ENCODE measurements at places on chromosomes 2 and 18.

DNA sequence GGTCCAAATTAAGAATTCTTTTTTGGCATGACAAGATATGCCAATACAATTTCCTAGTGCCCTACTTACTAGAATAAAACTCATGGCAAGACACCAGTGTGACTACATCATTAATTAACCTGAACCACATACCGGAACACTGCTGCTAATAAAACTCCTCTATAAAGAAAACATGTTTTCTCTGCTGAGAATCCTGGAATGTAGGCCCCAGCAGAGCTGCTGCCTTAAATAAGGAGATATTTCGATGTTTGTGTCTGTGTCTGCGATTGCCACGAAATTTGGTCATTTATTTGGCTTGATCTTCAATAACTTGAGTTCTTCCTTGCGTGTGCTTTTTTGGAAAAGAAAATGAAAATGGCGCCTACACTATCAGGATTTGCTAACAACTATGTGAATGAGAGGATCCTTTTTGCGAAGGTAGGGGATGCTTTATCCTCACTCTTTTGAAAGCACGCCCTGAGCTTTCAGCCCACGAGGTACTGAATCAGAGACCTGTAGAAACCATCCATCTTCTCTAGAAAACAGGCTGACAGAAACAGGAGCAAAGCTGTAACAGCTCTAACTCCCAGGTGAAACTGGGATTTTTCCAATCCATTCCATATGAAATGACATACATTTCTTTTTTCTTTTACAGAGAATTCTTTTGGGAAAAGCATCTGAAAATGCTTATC, 27.0 kb downstream of the KLF7 start:
- no peak for DNase-seq

GRCh38 chr2:176457481-176457880, 188.2 kb downstream of the MTX2 start:
- no peak for DNase-seq

DNA sequence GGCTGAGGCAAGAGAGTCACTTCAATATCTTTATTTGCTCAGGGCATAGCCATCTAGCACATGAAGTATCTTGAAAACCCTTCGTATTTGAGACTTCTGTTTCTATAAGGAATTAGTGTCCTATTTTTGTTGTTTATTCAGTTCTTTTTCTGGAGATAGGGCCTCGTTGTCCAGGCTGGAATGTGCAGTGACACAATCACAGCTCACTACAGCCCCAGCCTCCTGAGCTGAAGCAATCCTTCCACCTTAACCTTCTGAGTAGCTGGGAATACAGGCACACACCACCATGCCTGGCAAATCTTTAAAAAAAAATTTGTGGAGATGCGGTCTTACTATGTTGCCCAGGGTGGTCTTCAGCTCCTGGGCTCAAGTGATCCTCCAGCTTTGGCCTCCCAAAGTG, 50.6 kb downstream of the PSMD14 start:
- no peak for DNase-seq

GRCh38 chr2:47033102-47033880, 117.7 kb upstream of the MCFD2 start:
- no peak for DNase-seq

- no peak for DNase-seq
Observed at GRCh38 chr2:128280158-128280871, 38.4 kb downstream of the HS6ST1 start.

GRCh38 chr2:62415019-62415431, 91.0 kb downstream of the TMEM17 start:
- DNase-seq: no peak

GRCh38 chr2:10009811-10010781, 33.3 kb upstream of the KLF11 start:
- DNase-seq: no peak

DNA sequence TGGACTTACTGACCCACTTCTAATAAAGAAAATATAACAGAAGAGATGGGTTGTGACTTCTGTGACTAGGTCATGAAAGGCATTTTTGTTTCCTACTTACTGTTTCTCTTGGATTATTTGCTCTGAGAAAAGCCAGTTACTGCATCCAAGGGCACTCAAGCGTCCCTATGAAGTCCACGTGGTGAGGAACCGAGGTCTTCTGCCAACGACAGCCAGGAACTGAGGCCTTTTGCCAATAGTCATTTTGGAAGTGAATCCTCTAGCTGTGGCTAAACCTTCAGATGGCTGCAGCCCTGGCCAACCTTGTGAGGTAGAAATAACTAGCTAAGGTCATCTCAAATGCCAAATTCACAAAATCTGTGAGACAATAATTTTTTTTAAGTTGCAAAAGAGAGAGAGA, 449.8 kb upstream of the RGPD4 start:
- DNase-seq: no peak

DNA sequence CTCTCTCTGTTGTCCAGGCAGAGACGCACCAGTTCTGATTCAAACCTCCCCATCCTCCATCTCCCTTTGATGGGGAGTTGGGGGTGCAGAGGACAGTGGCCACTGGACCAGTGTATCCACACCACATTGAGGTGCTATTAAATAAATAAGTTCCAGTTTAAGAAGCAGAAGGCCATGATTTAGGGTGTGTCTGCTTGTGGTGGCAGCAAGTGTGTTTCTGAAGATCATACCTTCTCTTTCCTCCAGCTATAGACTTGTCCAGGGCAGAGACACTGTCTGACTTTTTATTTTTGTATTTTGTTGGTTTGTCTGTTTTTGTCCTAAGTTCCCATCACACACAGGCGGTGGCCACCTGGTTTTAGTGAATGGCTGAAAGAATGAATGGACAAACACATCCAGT, 16.5 kb upstream of the INO80C start:
- DNase-seq: no peak
